NCI-H1694 (cell line): ENCODE measurements at places on chromosomes 2 and 18.

- DNase-seq: no peak
Measured at GRCh38 chr18:29892960-29893558, 1149.5 kb downstream of the DSC3 start.

DNA sequence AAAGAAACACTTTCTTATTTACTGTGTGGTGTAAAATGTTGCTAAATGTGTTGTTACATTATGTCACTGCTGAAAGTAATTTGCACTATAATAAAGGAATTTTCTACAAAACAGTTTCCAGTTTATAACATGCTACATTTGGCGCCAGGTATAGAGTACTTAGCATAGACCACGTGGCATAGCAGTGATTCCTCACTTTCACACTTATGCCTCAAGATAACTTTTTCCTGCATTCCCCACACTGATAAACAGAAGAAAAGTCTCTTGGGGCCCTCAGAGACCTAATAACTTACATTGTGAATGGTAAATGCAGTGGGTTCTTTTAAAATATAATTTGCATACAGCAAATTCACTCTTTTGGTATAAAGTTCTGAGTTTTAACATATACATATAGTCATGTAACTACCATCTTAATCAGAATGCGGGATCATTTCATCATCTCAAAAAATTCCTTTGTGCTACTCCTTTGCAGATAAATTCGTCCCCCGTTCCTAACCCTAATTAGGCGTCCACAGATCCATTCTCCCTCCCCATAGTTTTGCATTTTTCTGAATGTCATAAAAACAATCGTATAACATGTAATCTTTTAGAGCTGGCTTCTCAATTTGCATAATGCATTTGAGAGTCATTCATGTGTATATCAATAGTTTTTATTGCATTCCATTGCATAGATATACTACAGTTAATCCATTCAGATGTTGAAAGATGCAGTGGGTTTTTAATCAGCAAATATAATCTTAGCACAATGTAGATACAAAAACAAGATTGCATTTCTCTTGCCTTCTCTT is 7.5 kb downstream of the LGALSL start:
- no peak for DNase-seq

GRCh38 chr18:24633121-24633520 is 172.7 kb downstream of the HRH4 start:
- no peak for DNase-seq

DNA sequence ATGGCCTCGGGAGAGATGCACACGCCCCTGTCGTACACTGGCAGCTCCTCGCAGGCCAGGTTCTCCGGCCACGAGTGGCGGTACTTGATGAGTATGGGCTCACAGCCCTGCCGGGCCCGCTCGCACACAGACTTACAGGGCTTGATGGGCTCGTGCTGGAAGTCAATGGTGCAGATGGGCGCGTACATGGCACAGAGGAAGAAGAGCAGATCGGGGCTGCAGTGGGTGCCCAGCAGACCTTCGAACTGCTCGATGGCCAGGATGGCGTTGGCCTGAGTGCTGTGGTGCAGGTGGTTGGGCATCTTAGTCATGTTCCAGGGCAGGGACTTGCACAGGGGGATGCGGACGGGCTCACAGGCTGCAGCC is 359 bp downstream of the FRZB start:
- DNase-seq: no peak
